Hematopoietic multipotent progenitor cell treated with erythropoietin and hydrocortisone succinate and interleukin-3 and kit ligand, for 8 days (in vitro differentiated cells): ENCODE measurements at places on chromosomes 5 and 9.

DNA sequence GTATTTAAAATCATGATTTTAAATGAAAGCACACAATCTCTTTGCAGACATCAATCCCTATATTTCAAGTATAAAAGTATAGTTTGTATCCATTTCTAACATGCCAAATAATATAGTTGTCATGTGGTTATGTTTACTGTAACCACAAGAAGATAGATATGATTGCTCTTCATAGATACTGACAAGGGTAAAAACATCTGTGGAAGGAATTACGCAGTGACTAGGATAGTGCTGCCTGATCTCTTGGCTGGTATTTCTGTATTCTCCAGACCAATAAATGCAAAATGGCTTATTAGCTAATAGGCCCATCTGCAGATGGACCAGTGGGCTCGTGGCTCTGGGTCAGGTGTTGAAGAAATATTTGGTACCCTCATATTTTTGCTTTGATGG, 34.9 kb upstream of the FBN2 start:
- DNase-seq = no peak

- DNase-seq = no peak
These were observed 287.7 kb downstream of the SLIT3 start for GRCh38 chr5:169013208-169013728.

- no peak for DNase-seq
These were observed 93.8 kb downstream of the OXCT1 start for GRCh38 chr5:41776435-41776834.

DNA sequence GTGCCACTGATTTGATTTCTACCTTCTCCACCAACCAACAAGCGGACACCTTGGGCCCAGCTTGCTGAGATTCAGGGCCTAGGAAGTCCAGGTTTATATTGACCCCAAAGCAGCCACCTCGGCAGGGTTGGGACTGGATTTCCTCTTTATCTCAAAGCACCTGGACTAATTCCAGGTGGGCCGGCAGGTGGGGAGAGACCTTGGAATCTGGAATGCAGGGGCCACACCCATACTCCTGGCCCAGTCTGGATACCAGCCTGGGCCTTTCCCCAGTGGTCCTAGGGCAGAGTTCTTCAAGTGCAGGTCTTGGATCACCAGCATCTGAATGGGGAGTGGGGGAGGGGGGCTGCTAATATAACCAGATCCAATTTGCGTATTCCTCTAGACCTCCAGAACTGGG, 93.1 kb downstream of the PCDH1 start:
- DNase-seq = no peak

- DNase-seq = no peak
These were observed 157.8 kb upstream of the PTGER4 start for GRCh38 chr5:40521925-40522324.

- no peak for DNase-seq
These were observed 560.3 kb upstream of the ZNF608 start for GRCh38 chr5:125306741-125307140.

- no peak for DNase-seq
These were observed 26.6 kb downstream of the ENHO start for GRCh38 chr9:34496149-34496712.

DNA sequence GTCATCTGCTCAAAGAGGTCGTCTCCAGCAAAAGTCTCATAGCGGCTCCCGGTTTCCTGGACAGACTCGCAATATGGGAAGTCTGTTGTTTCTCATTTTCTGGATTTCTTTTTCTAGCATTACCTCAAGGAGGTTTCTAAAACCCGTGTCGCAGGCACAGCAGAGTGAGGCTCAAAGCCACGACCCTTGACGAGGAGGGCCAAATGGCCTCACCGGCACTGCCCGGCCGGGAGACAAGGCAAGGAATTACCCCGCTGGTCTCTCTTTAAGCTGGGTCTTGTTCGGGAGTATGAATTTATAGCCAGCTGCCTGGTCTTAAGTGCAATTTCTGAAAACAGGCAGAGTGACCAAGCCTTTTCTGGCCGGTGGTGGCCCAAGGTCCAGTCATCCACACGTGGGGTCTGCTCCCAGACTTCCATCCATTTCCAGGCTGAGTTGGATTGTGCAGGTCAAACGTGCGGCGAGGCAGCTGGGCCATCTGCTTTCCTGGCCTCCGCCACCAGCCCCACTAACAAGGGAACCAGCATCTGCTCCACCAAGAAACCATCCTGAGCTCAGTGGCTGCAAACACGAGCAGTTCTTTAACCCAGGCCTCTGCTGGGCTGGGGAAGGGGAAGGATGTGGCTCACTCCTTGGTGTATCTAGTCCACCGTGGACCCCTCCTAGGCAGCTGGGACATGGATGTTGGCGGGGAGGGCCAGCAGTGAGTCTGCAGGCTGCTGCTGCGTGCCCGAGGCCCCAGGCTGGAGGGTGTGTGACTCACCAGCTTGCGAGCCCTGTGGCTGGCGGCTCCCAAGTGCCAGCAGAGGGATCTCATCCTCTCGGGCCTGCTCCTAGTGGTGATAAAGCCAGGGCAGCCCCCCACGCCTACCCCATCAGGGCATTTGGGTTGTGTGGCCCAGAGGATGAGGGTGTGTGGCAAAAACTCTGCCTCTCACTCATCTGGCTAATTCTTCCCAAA, 55.6 kb upstream of the COL5A1 start:
- DNase-seq = no peak

- DNase-seq = no peak
These were observed 58.5 kb upstream of the ANXA1 start for GRCh38 chr9:73093016-73093739.

DNA sequence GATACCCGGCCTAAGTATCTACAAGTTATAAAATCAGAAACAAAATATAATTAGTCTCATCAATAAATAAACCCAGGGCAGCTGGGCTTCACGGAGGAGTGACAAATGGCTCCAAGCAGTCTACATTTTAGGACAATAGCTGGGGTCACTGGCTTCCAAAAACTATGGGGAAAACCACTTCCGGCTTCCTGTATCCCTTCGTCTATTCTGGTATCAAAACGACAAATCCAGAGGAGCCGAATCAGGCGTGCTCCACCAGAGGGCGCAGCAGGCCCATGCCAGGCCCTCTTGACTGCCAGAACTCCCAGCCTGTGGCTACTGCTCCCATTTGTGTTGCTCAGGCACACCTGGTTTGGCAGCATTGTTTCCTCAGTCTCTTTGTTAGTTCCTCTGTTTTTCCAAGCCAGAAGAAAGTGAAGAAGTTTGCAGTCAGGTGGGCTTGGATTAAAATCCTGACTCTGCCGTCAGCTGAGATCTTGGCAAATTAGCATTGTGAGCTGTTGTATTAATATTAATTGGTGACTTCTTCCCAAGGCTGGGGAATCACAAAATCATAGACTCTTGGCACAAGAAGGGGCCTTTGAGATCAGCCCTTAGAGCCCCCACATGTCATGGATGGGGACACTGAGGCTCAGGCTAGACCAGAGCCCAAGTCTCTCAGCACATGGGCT, 11.6 kb upstream of the RAB14 start:
- peak; percentile 92 for DNase-seq

DNA sequence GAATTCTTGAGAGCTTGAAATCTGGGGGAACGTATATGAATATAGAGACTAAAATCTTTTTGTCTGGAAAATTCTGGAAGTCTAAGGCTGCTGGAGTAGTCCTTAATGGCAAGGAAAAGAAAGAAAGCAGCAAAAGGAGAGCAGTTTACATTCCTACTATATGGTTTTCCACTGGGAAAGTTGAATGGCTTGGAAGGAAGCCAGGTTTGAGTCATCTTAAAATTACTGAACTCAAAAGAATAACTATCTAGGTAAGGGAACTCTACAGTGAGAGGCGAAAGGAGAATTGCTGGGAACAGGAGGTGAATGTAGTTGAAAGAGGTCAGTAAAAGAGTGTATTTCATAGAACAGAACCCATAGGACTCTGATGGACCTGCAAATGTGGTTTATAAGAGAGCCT, 258.1 kb upstream of the EDIL3 start:
- DNase-seq = peak; percentile 0

GRCh38 chr5:66848749-66849641, 252.8 kb downstream of the MAST4 start:
- DNase-seq = no peak

GRCh38 chr9:37329576-37329975, 92.9 kb upstream of the GRHPR start:
- DNase-seq = peak; percentile 54

GRCh38 chr9:4594994-4595393, 67.1 kb upstream of the PLPP6 start:
- DNase-seq = no peak

DNA sequence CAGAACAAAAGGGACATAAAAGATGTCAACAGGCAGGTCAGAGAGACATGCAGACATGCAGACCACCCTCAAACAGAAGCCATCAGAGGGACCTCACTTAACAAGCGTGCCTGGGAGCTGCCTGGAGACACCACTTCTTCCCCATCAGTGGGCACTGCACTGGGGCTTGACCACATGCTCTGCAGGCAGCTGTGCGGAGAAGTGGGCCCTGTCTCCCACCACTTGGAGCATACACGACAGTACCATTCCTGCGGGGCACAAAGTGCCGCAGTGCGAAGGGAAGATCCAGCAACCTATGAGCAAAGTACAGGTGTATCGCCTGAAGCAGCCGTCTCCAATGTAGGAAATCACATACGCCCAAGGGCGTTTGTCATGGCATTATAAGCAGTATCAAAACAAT, 150.5 kb upstream of the FOXD4L5 start:
- DNase-seq = no peak

DNA sequence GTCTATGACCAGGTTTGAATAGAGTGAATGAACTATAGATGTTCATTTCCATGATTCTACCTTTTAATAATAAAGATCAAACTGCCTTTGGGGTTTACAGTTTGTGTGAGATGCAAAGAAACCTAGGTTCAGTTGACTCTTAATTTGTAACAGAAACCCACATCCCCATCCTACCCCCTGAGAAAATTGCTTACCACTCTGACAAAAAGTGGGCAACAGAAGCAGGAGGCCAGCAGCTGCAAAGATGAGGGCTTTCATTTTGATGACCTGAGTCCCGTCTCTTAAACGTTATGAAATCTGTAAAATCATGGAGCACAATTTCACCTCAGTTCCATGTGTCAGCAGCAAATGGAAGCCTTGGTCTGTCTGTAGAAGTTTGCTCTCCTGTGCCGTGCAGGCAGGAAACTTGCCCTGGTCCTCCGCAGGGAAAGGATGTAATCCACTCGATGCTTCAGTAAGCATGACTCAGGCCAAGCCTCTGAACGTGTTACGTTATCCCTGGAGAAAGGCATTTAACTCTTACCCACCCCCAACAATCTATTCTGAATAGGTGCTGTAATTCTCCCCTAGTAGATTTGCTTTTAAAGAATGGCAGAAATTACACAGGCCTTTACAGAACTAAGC, at the start of gene F2RL2:
Gene F2RL2, minus strand, starts transcription at position 431 of the 624 bp plus-strand sequence. Its CDS starts 173 bp downstream, at position 258.
- DNase-seq = no peak

GRCh38 chr5:1480217-1480616, 35.0 kb upstream of the SLC6A3 start:
- DNase-seq = no peak

GRCh38 chr9:98861781-98862504, 54.5 kb downstream of the GALNT12 start:
- no peak for DNase-seq

DNA sequence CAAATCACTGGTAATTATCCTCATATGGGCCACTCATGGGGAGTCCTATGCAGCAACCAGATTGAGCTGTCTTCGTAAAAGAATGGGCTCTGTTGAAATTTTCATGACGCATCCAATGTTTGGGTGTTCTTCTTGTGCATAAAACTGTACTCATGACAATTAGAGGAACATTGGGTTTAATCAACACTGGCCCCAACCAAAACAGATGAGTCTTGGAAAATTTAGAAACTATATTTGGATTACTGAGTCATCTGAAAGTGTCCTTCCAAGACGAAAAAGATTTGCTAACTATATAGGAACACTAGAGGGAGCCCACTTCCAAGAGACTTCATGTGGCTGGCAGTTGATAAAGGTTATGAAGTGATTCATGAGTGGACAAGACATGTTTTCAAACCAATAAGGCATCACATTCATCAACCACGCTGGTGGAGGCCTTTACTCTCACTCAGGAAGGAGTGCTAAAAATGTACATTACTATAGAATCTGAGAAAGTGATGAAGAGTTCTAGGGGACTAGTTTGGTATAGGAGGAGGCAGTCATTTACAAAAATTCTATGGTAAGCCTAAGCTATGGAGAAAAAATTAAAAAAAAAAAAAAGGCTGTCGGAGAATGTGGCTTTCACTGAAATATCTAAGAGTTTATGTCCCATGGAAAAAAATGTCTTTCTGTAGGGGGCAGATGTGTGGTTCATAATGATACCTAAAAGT, 313.5 kb downstream of the PRDM9 start:
- peak; percentile 10 for DNase-seq

DNA sequence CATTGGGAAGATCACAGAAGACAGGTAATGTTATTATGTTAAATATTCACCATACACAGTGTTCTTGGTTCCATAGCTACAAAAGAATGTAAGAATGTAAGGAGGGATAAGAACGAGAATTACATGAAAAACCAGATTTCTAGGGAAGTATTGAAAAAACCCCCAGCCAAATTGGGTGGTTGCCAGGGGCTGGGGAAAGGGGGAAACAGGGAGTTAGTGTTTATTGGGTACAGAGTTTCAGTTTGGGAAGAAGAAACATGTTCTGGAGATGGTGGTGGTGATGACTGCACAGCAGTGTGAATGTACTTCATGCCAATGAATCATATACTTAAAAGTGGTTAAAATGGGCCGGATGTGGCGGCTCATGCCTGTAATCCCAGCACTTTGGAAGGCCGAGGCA, 40.3 kb downstream of the GLRX start:
- DNase-seq = no peak

GRCh38 chr9:120109242-120109641, 470.7 kb downstream of the CDK5RAP2 start:
- peak; percentile 5 for DNase-seq

DNA sequence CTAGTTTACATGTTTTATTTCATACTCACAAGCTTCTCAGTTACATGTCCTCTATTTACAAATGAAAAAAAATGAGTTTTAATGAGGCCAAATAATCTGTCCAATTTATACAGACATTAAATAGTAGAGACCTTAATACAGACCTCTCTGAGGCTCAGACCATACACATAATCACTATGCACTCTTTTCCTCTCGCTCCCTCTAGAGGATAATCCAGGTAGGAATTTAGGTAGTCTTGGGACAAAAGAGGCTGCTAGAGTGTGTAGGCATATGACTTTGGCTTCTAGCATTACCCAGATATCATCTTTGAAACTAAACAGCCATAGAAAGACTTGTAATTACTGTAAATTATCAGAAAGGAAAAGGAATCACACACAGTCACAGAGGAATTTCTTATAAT, 444.7 kb downstream of the HINT1 start:
- peak; percentile 43 for DNase-seq

GRCh38 chr5:112637343-112637742, 100.3 kb upstream of the APC start:
- DNase-seq = no peak

DNA sequence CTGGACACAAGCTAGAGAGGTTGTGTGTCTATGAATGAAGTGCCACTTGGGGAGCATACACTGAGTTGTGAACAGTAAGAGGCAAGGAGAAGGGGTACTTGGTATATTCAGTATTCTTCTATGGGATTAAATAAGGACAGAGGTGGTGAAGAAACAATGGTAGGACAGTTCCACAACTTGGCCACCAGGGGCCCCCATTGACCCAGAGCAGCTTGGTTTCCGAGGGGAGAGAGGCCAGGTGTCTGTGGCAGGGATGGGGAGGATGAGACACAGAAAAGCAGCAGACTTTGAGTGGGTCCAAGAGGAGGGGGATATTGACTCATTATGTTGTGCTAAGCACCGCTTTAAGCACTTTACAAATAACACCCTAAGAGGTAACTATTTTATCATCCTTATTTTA, 220.6 kb downstream of the MELK start:
- no peak for DNase-seq
